NCI-H2029 treated with DMSO at 0.1 percent for 48 hours (cell line): ENCODE measurements at places on chromosomes 6 and 20.

- no peak for DNase-seq
Measured at GRCh38 chr6:142827991-142828390, 117.0 kb downstream of the HIVEP2 start.

- no peak for DNase-seq
Measured at GRCh38 chr6:134422426-134423231, 104.7 kb upstream of the SGK1 start.

GRCh38 chr6:137792160-137793033, 74.7 kb upstream of the TNFAIP3 start:
- DNase-seq = no peak

GRCh38 chr6:6486595-6486994, 101.9 kb upstream of the LY86 start:
- DNase-seq = no peak

- no peak for DNase-seq
Measured at GRCh38 chr6:137845460-137845859, 21.6 kb upstream of the TNFAIP3 start.

DNA sequence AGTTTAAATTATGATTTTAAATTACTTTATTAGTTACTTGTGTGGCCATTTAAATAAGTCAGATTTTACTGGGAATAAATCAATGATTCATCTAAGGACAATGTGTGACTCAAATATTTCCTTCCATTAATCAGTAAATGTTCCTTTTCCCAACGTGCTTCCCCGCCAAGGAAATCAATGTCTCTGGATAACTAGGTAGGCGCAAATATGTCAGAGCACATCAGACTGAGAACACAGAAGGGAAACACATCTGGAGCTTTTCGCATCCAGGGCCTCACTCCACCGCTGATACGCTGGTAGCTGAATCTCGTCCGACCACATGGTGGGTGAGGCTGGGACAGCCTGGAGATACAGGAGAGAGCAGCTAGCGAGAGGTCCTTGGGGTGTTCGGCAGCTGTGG, 56.4 kb upstream of the RPS6KA2 start:
- no peak for DNase-seq

- no peak for DNase-seq
Measured at GRCh38 chr6:2973676-2974075, 2.3 kb upstream of the SERPINB6 start.

- DNase-seq = no peak
Measured at GRCh38 chr20:8249634-8250033, 117.6 kb downstream of the PLCB1 start.

GRCh38 chr6:118017301-118017848, 110.3 kb downstream of the SLC35F1 start:
- no peak for DNase-seq

GRCh38 chr6:89984926-89985750, 90.9 kb downstream of the GJA10 start:
- no peak for DNase-seq

DNA sequence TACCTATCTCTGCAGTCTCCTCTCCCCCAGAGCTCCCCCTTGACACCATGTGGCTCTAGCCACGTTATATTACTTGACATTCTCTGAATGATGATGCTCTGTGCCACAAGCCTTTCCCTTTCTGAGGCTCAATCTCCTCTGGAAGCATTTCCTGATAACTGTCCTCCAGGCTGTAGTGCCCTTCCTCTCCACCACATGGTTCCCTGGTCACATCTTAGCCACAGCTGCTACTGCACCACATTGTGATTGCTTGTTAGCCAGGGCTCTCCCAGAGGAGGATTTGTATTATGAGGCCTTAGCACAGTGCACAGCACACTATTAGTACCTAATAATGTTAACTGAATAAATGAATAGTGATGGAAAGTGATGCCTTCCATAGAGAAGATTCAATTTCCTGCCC, 63.9 kb upstream of the RCAN2 start:
- no peak for DNase-seq

GRCh38 chr6:71336901-71337300, 48.3 kb downstream of the OGFRL1 start:
- DNase-seq = no peak

DNA sequence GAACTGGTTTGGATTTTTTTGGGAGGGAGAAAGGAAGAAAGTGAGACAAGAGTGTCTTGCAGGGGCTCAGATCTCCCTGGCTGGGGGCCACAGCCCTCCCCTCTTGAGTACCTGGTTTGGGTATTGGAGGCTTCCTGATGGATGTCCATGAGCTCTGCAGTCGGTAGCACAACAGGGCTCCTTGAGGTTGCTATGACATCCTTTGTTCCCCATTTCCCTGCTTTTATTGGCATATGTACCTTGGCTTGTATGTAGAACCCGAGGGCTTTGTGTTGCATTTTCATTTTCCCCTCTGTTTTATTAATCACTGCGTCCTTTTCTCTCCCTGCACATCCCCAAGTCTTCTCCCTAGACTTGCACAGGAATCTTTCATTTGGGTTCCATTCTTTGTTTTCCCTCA, 355.5 kb upstream of the TSHZ2 start:
- DNase-seq = peak; percentile 12

GRCh38 chr20:20562507-20562906, 149.9 kb downstream of the RALGAPA2 start:
- no peak for DNase-seq

GRCh38 chr20:4512891-4513550, 208.7 kb upstream of the PRND start:
- DNase-seq = no peak

GRCh38 chr6:53679446-53679933, 13.9 kb upstream of the KLHL31 start:
- no peak for DNase-seq

DNA sequence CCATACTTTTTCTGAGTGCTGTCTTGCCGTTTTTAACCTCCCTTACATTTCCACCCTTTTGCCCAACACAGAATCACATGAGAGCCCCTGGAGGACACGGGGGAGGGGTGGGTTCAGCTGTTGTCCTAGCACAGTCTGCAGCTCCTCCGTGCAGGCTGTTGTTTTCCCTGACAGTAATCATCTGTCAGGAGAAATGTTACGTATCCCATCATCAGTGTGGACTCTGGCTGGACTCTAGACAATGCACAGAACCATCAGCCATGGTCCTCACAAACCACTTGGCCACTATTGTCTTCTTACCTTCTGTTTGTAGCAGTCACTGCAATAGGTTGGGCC, 92.1 kb downstream of the RIN2 start:
- DNase-seq = no peak

DNA sequence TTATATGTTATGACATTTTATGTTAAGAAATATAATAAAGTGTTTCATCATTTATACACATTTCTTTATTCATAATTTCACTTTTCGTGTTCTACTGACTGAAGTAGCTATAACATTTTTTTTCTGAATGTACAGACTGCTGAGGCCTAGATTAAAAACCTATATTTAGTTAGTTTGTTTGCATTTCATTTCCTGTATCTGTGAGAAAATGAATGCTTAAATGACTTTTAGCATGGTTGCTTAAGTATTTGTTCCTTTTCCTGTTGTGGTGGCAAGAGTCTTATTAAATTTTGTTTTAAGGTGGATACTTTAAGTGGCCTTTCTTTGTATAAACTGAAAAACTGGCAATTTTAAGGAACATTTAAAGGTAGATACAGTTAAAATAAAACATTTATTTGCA, 779.7 kb upstream of the MAN1A1 start:
- DNase-seq = no peak

GRCh38 chr20:58111310-58112016, 117.0 kb downstream of the ANKRD60 start:
- DNase-seq = no peak

DNA sequence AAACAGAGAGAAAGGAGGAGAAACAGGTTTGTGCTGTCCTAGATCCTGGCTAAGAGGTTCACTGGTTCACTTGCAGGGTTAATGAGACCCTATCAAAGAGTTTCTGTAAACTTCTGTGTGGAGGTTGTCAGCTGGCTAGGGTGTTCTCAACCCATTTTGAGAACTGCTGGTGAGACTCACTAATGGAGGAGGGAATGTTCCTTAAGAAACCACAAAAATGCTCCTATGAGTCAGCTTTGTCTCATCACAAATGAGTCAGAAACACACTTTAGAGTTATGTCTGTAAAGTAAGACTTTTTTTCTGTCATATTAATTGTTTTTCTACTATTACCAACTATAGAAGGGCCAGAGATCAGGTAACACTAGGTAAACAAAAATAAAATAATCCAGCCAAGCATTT, 884.4 kb downstream of the PHF3 start:
- no peak for DNase-seq

DNA sequence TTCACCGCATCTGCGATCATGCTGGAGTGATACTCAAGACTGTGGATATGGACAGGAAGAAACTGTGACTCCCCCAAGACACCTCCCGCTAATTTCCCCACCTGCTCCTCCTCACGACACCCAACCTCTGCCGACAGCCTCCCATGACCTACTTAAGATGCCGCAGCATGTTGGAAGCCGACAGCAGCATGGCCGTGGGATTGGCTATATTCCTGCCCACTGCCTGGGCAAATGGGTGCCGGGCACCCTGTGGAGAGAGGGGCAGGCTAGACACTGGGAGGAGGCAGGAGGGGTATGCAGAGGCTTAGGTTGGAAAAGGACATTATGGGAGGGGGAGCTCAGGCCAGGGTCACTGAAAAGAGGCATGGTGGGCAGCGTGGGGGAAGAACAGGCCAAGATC, 4.5 kb downstream of the IDH3B start:
- DNase-seq = no peak

GRCh38 chr6:74879976-74880375, 325.9 kb downstream of the COL12A1 start:
- no peak for DNase-seq

- DNase-seq = no peak
Measured at GRCh38 chr6:138926579-138926978, 61.5 kb downstream of the REPS1 start.

GRCh38 chr6:44663860-44664634, 276.5 kb downstream of the CDC5L start:
- DNase-seq = no peak

DNA sequence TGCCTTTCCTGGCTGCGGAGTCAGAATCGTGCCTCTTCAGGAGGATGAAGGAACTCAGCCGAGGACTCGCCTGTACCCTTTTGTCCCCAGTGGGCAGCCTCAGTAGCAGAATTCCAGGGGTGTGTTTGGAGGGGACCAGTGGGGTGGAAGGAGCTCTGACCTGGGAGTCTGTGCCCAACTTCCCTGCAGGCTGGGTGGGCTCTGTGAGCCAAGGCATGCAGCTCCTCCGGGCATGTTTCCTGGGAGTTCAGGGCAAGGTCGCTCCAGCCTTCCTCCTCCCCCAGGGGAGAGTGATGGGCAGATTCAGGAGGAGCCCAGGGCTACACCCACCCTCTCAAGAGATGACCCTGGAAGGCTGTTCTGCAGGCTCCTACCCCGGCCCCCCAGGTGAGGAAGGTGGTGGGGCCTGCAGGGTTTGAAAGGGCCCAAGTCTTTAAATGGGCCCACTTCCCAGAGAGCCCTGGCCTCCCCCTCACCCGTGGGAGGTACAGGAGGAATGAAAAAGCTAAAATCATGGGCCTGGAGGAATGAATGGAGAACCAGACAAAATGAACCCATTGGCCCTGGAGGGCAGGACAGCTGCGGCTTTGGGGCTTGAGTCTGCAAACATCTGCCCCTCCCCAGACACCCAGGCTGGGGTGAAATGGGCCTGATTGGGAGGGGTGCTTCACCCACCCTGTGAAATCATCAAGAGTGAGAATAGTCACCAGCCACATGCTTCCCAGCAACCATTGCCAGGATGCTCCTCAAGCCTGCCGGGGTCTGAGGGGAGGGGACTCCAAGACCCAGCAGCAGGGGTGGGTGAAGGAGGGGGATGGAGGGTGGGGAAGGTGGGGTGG, 77.6 kb upstream of the PMEPA1 start:
- no peak for DNase-seq

DNA sequence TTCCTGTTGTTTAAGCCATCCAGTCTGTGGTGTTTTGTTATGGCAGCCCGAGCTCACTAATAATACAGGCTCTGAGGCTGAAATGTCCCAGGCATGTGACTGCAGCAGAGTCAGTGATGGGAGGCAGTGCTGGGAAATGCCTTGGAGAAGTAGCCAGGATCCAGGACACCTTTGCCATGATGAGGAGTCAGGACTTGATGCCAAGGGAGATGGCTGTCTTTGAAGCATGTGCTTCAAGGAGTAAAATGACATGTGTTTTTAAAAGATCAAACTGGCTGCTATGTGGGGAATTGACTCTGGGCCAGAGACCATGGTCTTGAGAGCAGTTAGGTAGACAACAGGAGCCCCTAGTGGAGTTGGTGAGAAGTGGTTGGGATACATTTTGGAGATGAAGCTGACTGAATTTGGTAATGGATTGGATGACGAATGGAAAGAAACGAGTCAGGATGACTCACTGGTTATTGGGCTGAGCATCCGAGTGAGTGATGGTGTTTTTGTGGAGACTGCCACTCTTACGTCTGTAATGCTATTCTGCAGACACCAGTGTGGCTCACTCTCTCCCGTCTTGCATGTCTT, 322.2 kb downstream of the PLCB1 start:
- DNase-seq = peak; percentile 36

DNA sequence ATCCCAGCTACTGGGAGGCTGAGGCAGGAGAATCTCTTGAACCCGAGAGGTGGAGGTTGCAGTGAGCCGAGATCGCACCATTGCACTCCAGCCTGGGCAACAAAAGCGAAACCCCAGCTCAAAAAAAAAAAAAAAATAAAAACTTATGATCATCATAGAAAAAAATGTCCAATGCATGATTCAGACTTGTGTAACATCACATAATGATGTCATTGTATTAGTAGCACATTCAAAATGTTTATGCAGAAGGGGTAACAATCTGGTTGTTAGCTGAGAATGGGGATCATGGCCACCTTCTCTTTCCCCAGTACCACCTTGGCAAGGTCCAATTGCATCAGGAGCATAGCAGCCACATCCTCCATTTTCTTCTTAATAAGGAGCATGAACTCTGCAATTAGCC, 137.6 kb upstream of the MARCKS start:
- no peak for DNase-seq

GRCh38 chr6:48928937-48929336, 534.1 kb downstream of the MMUT start:
- DNase-seq = no peak

GRCh38 chr6:131945971-131946370, 5.2 kb downstream of the CCN2 start:
- DNase-seq = no peak

- DNase-seq = no peak
Measured at GRCh38 chr6:33040157-33040556, 30.8 kb upstream of the HLA-DOA start.

DNA sequence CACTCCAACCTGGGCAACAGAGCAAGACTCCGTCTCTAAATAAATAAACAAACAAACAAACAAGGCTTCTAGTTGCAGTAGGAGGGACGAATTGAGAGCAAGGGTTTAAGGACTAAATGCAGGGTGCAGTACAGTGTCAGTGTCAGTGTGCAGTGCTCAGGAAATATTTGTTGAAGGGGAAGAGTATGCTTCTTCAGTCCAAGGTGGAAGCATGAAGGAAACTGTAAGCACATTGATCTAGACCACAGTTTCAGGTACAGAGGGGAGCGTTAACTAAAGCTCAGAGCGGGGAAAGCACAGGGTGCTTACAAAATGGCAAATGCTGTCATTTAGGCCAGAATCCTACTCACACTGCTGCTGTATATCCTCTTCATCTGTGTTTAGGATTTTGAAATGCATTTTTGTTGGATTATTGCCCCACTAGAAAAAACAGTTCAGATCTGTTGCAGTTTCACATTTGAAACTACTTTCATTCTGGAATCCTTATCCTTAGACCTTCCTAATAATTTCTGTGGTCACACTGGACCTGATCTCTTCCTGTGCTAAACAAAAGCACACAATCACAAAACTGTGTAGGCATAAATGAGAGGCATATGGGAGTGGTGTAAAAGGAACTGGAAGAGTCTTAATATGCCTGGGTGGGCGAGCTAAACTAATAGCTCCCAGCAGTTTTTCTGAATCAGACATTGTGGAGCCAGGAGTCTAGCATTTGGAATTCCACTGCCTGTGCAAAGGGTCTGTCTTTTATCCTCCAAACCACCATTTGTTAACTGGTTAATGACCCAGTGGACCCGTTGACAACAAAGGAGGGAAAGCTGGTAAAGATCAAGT, 41.4 kb downstream of the CBFA2T2 start:
- DNase-seq = no peak
